Activated CD4-positive, alpha-beta T cell treated with anti-CD3 and anti-CD28 coated beads for 48 hours (primary cell): ENCODE measurements at places on chromosomes 7 and 10.

DNA sequence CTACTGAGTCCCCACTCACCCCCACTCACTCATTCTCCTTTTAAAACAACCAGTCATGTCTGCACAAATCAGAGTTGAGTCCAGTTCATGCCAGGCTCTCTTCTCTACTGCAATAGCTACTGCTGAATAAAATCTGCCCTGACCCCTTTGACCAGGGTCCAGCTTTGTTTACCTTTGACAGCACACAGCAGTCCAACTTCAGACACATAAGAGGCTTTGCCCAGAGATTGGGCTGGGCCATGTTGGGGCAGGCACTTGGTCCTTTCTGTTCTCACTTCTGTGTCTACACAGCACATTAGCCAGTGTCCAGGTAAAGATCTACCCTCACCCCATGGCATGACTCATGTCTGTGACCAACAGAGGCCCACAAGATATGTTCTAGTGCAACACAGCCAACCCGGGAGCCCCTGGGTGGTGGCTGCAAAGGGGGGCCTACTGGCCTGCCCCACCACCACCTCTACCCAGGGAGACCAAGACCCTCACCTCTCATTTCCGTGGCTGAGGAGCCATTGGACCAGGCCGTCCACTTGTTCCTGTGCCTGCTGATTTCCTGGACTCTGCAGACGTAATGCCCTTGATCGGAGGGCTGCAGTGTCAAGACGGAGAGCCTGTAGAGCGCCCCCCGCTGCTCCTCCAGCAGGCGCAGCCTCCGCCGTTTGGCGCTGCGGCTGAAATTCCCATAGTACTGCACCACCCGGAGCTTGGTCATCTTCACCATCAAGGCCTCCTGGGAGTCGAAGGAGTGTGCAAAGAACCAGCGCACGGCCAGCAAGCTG lies 8.0 kb downstream of the VSTM4 start:
- DNase-seq, result no peak

GRCh38 chr7:82273886-82274285 lies 169.7 kb downstream of the CACNA2D1 start:
- no peak for DNase-seq

DNA sequence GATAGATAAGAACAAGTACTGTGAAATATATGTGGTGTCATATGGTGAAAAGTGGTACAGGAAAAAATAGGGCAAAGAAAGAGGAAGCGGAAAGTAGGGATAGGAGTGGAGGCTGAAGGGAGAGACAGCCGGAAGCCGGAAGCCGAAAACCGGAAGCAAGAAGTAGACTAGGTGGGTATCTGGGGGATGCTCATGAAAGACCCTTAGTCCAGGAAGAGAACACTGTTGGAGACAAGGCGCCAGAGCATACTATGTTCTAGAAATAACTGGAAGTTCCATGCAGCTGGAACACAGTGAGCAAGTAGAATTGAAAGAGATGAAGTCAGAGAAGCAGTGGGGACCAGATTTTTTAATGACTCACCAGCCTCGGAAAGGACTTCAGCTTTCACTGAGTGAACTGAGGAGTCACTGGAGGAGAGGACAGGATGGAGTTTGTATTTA lies 22.5 kb downstream of the ST8SIA6 start:
- no peak for DNase-seq

GRCh38 chr7:27665531-27665930 lies 2.8 kb upstream of the HIBADH start:
- DNase-seq, result no peak

DNA sequence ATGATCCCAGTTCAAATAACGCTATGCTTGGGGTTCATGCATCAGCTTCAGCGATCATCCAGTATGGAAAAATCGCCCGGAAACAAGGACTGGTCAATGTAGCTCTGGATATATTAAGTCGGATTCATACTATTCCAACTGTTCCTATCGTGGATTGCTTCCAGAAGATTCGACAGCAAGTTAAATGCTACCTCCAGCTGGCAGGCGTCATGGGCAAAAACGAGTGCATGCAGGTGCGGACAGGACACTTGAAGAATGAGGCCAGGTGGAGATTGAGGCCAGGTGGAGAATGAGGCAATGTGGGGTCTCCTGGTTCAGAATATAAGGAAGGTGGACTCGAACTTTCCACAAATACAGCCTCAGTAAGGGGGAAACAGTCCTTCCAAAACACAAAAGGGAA lies 105.8 kb downstream of the TRRAP start:
- no peak for DNase-seq

DNA sequence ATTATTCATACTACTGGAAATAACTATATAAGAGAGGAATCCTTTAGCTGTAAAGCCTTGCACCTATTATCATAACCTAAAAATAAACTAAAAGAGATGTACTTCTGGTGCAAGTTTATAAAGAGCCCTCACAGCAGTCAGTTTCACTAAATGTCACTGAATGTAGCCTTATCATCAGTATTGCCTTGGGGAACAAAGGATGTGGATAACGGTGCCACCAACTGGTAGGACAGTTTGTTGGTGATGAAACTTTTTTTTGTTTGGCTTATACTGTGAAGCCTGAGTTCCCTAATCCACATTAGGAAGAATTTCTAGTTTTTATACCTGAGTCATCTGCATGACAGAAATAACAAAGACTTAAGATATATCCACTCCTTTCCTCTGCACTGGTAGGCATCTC lies 117.9 kb upstream of the COL1A2 start:
- DNase-seq, result no peak

DNA sequence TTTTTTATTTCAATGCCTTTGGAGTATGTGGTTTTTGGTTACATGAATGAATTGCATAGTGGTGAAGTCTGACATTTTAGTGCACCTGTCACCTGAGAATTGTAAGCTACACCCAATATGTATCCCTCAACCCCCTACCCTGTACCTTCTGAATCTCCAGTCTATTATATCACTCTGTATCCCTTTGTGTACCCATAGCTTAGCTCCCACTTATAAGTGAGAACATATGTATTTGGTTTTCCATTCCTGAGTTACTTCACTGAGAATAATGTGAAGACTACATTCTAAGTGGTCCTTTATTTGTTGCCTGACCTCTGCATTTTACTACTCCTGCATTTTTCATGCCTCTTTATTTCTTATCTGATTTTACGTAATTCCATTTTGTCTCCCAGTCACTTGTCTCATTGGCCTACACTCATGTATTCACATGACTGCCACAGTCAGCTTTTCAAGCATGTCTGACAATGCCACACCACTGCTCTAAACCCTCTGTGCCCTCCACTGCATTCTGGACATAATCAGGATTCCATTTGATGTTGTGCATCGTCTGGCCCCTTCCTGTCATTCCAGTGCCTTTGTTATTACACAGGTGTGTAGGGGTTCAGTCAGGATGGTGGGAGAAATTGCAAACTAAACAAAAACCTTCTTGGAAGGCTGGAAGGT lies 1325.5 kb downstream of the XPNPEP1 start:
- no peak for DNase-seq

DNA sequence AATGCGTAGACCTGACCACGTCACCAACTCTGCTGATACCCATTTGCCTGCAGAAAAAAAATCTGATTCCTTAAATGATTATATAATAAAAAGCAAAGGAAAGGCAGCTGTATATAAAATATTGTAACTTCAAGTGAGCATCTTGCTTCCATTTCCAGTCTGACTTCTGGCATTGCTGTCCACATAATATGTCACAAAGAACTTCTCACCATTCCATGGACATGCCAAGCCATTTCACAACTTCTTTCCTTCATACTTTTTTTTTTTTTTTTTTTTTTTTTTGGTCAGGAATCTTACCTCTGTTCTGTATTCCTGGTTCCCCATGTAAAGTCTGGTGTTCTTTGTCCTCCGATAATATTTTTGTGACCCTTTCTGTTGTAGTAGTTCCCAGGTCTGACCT lies 165.5 kb downstream of the SND1 start:
- no peak for DNase-seq

DNA sequence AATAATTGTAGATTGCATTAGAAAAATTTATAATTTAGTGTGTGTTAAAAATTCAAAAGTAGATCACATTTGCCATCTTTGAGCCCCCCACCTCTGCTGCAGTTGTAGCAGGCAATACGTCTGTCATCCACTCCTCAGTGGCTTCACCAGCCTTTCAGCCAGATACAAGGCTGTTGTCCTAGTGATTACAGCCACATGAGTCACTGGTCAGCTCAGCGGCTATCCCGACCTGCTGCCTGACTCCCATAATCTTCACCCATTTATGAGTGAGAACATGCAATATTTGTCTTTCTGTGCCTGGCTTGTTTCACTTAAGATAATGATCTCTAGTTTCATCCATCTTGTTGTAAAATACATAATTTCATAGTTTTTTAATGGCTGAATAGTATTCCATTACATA lies 9.2 kb downstream of the OR2A5 start:
- no peak for DNase-seq

- no peak for DNase-seq
Measured at GRCh38 chr7:50627824-50628361, 62.7 kb upstream of the DDC start.

- no peak for DNase-seq
Measured at GRCh38 chr10:123526356-123527064, 139.6 kb upstream of the GPR26 start.

DNA sequence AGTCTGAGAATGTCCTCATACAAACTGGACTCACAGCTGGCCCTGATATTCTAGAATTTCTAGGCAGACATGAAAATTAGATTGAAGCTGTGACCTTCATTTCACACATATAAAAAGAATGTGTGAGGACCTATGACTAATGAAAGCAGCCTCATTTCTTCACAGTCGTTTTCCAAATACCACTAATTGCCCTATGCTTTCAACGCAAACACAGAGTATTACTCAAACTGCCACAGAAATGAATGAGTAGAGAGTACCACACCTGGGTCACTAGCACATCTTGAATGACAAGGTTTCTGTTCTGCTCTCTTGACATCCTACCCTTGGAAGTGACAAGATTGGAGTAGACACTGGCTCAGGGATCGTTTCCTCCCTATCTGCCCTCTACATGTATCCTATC lies 142.4 kb downstream of the C1GALT1 start:
- DNase-seq, result no peak

DNA sequence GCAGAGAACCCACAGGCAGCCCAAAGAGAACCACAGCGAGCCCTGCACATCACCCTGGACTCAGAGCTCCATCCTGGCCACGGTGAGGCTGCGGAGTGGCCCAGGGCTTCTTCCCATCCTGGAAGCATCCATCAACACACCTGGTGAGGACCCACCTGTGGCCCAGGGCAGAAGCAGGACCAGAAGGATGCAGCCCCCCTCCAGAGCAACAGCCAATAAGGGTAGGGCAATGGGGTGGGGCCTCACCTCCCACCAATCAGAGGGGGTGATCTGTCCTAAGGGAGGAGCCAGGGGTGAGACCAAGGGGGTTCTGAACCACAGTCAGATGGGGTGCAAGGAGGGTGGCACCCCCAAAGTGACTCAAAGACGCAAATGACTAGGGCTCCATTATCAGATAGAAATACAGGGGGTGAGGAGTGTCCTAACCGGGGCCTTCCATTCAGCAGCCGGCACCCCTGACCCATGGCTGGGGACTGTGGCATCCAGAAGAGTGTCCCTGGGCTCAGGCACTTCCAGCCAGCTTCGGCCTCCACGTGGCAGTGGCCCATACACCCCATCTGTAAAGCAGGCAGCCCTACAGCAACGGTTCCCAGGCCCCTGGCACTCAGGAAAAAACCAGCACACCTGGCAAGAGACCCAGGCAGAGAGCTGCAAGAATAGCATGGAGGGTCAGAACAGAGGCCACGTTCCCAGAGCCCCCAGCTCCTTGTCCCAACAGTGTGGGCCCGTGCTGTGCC lies 36.9 kb downstream of the STK32C start:
- no peak for DNase-seq

GRCh38 chr10:7606951-7607404 lies 59.8 kb downstream of the ITIH5 start:
- DNase-seq, result no peak

DNA sequence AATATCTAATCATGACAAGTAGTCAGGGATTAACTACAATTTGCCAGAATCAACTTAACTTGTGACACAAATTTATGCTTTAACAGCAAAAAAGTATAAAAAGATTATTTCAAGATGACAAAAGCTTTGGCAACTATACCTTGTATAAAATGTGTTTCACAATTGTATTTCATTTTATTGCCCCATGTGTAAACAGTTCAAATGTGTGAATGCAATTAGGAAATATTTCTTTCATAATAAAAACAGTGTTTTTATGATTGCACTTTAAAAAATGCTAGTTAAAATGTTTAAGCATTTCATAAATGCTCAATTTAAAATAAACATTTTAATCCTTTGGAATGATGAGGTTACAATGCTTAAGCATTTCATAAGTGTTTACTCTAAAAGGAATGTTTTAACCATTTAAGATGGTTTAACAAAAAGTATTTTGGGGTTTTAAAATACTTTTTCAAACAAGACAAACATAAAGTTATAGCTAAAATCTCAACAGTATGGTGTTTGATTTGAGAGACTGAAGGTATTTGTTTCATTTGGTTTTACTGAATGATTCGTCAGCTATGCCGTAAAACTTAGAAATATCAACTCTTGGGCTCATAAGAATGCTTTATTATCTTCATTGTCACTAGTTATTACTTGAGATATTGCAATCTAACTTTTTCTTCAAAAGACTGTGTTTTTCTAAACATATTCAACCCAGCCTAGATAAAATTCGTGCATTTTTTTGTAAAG lies 50.1 kb downstream of the SFTPD start:
- DNase-seq, result no peak

GRCh38 chr7:135856356-135857144 lies 107.9 kb upstream of the FAM180A start:
- no peak for DNase-seq

GRCh38 chr7:29987811-29988317 lies 1.7 kb downstream of the SCRN1 start:
- no peak for DNase-seq

- no peak for DNase-seq
Measured at GRCh38 chr7:127844707-127845331, 186.4 kb downstream of the LRRC4 start.

- no peak for DNase-seq
Measured at GRCh38 chr10:47139121-47139520, 160.9 kb upstream of the GDF10 start.

- no peak for DNase-seq
Measured at GRCh38 chr10:89404104-89405047, 10.0 kb upstream of the IFIT5 start.
